ENCODE measurements at places on chromosomes 2 and 18.
A peak's percentile ranks its signal among the peaks of the same experiment; 100 is the strongest.

- DNase-seq: no peak
Observed at GRCh38 chr2:55025627-55026026, 24.6 kb downstream of the RTN4 start.

- peak; percentile 73 for DNase-seq
Observed at GRCh38 chr2:20525041-20526035, 78.5 kb downstream of the RHOB start.

GRCh38 chr2:128271911-128272600, 46.6 kb downstream of the HS6ST1 start:
- DNase-seq: no peak

DNA sequence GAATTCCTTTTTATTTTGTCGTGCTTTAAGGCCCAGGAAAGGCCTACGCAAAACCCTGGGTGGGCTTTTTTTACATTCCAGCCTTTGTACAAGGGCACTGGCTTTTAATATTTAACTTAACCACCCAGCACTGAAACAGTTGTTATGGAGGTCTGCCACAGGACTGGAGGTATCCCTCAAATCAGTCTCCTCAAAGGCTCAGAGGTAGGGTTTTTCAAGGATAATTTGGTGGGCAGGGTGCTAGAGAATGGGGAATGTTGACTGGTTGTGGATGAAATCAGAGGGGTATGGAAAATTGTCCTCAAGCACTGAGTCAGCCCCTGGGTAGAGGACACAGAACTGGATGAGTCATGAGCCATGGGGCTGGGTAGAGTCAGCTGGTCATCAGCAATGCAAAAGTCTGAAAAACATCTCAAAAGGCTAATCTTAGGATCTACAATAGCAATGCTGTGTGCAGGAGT, 443.1 kb downstream of the THSD7B start:
- DNase-seq: peak; percentile 32

DNA sequence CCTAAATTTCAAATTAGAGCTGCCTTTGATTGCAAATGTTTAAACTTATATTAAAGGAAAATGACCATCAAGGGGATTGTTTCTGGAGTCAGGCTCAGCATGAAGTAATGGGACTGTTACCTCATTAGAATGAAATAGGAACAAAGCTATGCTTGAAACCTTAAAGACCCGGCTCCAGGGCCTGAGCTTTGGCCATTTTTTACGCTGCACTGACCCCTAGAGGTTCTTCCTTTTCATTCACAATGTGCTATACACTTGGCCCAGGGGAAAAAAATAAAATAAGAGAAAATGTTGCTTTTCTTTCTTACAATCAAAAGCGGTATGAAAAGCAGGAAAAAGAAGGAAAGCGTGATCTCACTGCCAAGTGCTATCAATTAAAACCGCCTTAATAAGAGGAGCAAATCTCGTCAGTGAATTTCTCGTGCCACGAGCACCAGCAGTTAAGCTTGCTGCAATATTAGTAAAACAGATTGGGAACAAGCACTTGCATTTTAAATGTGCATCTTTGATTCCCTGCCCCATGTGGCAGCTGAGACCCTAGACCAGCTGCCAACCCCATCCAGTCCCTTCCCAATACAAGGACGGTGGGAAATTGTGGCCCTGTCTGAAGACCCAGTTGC, 96.6 kb downstream of the MBD2 start:
- DNase-seq: peak; percentile 32

- DNase-seq: no peak
Observed at GRCh38 chr2:23417310-23417709, 32.3 kb downstream of the KLHL29 start.

GRCh38 chr2:98463551-98463971, 18.9 kb downstream of the INPP4A start:
- no peak for DNase-seq

- DNase-seq: no peak
Observed at GRCh38 chr18:44080054-44080453, 600.6 kb upstream of the SETBP1 start.

DNA sequence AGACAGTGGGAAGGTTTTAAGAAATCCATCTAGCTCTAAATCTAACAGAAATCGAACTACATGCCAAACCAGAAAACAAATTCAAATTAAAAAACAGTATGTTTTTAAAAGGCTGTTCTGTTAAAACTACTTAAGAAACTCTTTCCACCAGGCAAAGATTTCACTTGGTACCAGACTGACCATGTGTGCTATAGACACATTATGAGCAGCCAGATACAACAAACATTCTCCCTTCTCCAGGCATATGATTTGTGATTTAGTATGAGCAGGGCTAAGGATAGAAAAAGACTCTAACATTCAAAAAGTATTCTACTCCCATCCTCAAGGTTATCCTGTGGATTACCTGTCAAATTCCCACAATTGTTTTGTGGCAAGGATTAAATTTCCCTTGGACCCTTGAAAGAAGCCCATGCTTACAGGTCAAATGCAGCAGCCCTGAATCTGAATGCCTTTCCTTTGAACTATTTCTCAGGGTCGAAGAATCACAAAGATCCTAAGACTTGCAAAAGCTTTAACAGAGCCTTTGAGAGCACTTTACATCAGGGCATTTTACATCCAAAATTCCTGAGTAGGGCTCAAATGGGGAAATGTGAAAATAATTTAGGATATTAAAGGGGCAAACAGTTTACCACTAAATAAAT, 42.5 kb upstream of the TTC32 start:
- DNase-seq: no peak

DNA sequence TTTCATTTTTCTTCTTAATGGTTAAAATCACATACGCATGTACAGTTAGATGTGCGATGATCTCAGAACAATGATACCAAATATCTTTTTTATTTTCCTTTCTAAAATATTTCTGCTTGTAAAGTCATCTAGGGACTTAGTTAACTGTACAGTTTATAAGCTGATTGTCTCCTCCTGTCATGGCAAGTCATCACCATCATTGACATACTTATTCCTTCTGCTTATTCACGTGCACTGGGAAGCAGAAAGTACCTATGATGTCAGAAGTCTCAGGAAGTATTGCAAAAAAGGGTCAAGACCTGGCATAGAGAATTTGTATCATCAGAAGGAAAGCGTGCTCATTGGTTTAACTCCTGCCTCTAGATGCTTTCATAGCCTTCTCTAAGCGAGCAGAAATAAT, 154.2 kb downstream of the DSC3 start:
- DNase-seq: no peak

DNA sequence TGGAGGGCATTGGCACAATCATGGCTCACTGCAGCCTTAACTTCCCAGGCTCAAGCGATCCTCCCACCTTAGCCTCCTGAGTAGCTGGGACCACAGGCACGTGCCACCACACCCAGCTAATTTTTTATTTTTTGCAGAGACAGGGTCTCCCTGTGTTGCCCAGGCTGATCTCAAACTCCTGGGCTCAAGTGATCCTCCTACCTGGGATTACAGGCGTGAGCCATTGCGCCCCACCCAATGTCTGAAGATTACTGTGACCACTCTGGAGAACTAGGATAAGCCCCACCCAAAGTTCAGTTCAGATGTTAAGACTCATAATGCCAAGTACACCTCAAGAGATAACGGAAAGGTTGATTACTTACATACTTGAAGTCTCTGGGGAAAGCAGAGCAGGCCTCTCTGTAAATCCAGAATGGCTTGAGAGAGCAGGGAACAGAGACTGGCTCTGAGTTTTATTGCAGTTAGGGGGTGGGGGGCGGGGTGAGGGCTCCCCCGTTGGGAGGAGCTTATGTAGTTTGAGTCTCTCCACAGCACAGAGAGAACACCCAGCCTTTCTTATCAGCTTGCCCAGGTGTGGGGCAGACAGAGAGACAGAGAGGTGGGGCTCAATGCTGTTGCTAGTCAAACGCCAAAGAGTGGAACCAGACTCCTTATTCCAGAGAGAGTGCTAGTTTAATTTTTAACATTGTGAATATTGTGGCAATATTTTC, 26.5 kb upstream of the ERICH2 start:
- no peak for DNase-seq

Data from urothelium cell line (cell line).